ENCODE measurements at places on chromosomes 2 and 18.

DNA sequence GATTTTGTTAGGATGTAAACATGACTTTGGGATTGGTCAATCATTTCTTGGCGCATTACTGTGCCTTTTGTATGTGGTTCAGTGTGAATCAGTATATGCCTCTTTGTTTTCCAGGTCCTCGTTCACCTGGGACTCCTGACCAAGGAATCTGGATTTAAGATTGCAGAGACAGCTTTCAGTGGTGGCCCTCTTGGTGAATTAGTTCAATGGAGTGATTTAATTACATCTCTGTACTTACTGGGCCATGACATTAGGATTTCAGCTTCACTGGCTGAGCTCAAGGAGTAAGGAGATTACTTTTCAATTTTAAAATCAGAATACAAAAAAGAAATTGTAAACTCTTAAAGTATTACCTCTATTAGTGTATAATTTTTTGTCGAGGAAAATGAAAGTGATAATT is 87.6 kb downstream of the MGAT5 start:
- DNase-seq, result no peak

GRCh38 chr18:6557770-6558248 is 143.1 kb upstream of the L3MBTL4 start:
- no peak for DNase-seq

DNA sequence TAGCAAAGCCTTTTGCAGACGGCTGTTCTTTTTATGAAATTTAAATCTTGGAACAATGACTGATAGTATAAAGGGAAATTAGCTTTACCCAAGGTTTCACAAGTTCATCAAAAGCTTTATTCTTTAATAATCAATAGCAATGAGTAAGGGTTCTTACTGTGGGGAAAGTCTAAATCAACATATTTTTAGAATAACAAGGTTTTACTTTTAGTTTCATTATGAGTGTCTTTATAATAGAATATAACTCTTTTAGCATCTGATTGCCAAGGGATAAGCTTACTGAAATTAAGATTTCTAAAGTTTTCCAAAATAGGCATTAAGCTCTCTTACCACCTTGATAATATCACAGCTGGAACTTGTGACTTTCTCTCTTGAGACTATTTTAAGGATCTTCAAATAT is 1489.7 kb downstream of the LRP1B start:
- no peak for DNase-seq

- DNase-seq, result no peak
Observed at GRCh38 chr2:74533464-74533863, 3.7 kb downstream of the HTRA2 start.

- DNase-seq, result no peak
Observed at GRCh38 chr2:85763831-85764230, 10.0 kb downstream of the ATOH8 start.

DNA sequence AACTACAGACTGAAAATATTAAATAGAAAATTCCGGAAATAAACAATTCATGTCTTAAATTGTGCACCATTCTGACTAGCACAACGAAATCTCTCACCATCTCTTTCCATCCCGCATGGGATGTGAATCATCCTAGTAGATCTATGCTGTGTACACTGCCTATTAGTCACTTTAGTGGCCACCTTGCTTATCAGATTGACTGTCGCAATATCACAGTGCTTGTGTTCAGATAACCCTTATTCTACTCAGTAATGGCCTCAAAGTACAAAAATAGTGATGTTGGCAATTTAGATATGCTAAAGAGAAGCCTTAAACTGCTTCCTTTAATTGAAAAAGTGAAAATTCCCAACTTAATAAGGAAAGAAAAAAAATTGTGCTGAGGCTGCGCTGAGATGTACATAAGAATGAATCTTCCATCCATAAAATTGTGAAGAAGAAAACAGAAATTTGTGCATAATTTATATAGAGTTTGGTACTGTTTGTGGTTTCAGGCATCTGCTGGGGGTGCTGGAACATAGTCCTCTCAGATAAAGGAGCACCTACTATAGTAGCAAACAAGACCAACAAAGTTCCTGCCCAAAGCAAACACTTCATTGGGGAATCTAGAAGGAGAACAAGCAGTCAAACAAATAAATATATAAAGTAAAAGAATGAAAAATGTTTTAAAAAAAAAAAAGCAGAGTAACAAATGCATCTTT is 12.0 kb downstream of the PSMD1 start:
- peak; percentile 60 for DNase-seq

DNA sequence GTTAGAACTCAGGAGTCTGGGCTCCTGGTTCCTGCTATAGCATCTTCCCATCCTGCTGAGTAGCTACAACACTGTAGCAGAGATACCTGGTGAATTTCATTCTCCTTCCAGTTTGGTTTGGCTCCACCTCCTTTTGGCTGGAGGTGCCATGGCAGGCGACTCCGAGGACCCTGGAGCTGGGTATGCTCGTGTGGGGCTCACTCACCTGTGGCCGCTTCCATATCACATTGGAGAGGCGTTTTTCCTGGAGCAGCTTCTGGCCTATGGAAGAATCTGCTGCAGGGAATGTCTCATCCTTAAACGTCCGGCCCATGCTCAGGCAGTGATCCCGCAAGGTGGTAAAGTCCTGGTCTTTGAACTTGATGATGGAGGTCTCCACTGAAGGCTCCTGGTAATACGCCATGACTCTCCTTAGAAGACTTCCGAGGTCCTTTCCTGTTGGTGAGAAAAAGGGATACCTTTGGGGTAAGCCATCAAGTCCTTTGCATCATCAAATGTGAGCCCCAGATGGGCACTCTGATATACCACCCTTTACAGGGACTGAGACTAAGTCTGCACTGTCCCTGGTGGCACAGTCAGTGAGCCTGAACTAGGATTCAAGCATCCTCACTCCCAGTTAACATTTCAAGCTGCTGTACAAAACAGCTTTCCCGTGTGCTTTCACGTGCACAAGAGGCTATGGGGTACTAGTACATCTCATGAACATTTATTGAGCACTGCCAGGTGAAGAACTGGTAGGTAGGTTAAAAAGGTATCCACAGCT is 20.1 kb downstream of the CAPN13 start:
- no peak for DNase-seq

- no peak for DNase-seq
Observed at GRCh38 chr2:126222278-126222677, 433.7 kb upstream of the GYPC start.

- DNase-seq, result no peak
Observed at GRCh38 chr18:8889489-8889888, 184.1 kb downstream of the MTCL1 start.

- no peak for DNase-seq
Observed at GRCh38 chr2:15642815-15643500, 51.3 kb downstream of the DDX1 start.

- no peak for DNase-seq
Observed at GRCh38 chr2:238973038-238973739, 125.3 kb downstream of the TWIST2 start.

DNA sequence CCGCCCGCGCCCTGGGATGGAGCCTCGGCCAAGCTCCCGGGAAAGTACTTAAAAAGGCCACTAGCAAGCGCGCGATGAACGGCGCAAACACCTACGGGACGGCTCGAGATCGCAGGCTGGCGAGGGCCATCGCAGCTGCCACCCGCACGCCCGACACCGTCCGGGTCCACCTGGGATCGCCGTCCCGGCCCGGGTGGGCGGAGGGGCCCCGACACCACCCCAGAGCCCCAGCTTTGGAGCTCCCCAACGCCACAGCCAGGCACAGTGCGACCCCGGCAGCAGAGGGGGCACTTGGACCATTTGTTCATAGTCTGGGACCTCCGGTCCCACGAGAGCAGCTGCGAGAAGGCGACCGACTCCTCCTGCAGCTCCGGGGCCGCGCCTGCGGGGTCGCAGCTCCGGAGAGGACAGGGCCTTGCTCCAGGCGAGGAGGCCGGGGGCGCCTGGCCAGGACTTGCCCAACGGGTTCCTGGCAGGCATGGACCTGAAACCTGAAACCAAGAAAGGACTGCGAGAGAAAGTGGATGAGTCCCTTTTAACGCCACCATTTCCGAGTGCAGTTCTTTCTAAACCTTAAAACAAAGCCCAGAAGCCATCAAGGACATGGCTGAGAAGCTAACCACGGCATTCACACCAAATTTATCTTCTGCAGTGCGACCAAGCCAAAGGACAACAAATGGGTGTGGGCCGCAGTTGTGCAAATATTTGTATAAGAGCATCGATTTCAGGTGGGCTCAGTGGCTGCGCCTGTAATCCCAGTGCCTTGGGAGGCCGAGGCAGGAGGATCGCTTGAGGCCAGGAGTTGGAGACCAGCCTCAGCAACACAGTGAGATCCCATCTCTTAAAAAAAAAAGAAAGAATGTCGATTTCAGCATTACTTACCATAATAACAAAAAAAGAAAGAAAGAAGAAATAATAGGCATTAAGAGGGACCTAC is 54.0 kb upstream of the IMP4 start:
- peak; percentile 56 for DNase-seq

GRCh38 chr2:64635976-64636911 is 17.5 kb downstream of the SERTAD2 start:
- DNase-seq, result no peak

- DNase-seq, result no peak
Observed at GRCh38 chr2:148875387-148876051, 492 bp downstream of the KIF5C start.

- no peak for DNase-seq
Observed at GRCh38 chr2:214629875-214630274, 179.6 kb downstream of the BARD1 start.

DNA sequence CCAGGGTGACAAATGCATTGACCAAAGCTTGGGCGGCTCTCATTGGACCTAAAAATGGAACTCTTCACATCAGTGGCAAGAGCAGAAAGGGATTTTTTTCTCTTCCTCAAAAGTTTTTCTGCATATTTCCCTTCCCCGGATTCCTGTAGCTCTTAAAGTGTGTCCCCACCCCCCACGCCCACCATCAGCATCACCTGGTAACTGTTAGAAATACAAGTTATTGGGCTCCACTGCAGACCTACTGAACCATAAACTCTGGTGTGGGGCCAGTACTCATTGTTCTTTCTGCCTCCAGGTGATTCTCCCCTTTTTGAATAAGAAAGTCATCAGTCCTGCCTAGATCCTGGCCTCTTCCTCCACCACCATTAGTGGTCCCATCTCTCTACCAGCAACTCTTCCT is 1.3 kb upstream of the MYO5B start:
- no peak for DNase-seq

DNA sequence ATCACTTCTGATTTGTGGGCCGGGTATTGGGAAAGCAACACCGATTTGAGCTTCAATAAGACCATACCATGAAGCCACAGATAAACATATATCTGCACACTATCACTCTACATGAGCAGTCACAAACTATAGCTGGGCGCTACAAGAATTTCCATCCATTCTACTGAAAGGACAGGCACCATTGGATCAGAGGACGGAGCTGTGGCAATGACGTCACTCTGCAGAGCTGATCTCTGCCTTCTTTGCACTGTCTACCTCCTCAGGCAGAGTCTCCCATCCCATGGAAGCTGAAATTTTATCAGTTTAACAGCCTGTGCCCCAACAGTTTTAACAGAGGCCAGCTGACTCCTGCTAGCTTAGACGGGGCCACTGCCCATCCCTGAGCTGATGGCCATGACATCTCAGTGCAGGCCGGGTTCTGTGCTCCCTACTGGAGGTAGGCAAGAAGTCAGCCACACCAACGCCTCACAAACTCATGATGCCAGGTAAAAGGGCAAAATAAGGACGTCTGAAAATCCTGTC is 389.6 kb upstream of the SALL3 start:
- DNase-seq, result no peak

- DNase-seq, result no peak
Observed at GRCh38 chr2:110858135-110858725, 125.9 kb downstream of the ACOXL start.

DNA sequence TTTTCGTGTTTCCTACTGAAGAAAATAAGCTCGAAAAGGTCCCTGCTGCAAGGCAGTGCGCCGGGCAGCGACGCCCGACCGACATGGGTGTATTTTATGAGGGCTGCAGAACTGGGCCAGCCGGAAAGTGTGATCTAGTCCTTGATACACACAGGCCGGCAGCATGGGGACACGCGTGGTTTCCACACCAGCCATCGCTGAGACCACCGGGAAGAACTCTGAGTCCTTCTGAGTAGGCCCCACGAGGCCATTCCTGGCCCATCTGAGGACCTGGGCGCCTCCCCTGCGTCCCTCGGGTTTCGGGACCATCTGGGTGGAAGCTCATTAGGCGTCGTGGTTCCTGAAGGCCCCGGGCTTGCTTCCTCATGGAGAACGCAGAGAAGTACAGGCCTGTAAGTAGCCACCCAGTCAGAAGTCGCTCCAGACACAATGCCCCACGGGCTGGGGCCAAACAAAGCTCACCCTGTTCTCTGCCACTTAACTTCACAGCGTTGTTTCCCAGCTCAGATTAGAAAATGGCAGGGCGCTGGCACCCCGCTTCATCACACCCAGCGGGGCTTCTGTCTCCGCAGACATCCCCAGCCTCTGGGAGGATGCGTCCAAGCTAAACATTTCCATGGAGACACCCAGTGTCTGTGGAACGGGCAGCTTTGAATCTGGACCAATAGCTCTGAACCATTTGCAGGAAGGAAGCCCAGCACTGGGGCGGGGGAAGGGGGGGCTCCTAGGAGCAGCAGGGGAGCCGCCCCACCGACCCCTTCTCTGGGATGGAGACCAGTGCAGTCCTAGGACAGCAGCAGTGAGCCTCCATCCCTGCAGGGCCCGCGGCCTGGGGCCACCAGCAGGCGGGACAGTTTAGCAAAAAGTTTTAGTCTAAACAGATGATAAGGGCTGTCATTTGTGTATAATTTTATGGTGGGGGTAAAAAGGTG is 2.4 kb downstream of the NFATC1 start:
- no peak for DNase-seq

DNA sequence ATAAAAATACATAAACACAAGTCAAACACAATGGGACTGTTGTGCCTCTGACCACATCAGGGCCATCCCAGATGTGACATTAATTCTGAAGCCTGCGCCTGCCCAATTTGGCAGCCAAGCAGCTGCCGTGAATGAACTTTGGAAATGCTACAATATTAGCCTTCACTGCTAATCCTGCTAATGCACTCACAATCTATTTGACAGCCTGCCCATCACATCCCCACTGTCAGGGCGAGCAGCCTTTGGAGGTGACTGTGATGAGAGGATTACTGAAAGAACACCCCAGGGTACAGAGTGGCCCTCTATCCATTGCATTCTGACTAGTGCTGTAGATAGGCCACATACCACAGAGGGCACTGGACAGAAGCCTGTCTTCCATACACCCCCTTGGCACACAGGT is 21.6 kb downstream of the OSR1 start:
- no peak for DNase-seq

- no peak for DNase-seq
Observed at GRCh38 chr2:173044686-173045085, 31.0 kb upstream of the MAP3K20 start.

GRCh38 chr2:231037731-231038482 is 584 bp downstream of the C2orf72 start:
- peak; percentile 70 for DNase-seq

DNA sequence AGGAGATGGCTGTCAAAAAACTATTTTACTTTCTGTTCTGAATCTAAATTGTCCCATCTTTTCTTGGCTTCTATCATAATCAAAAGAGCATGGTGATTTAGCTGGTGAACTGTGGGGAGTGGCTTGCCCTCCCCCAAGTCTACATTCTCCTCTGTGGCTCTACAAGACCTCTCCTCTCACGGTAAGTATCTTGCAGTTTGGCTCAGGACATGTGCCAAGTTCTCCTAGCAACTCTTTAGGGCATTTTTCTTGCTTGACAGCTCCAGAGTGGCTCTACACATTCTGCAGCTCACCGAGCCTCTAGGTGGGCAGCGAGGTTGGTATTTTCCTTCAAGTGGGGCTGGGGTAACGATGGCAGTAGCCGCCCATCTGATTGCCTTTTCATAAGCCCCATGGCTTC is 29.1 kb downstream of the SLC4A5 start:
- no peak for DNase-seq

- no peak for DNase-seq
Observed at GRCh38 chr2:71688530-71688929, 235.2 kb downstream of the DYSF start.

GRCh38 chr2:138035608-138036217 is 71.4 kb downstream of the HNMT start:
- DNase-seq, result no peak
